Neuronal stem cell (in vitro differentiated cells): ENCODE measurements at places on chromosomes 6 and 20.

- DNase-seq, result no peak
Observed at GRCh38 chr6:14896475-14896874, 349.4 kb upstream of the JARID2 start.

- DNase-seq, result no peak
Observed at GRCh38 chr20:37144856-37145404, 34.2 kb upstream of the RPN2 start.

GRCh38 chr6:143694560-143694959 is 16.8 kb downstream of the PHACTR2 start:
- no peak for DNase-seq

GRCh38 chr6:11684901-11685480 is 93.6 kb downstream of the ADTRP start:
- DNase-seq, result no peak

- DNase-seq, result no peak
Observed at GRCh38 chr6:121670511-121670910, 235.1 kb downstream of the GJA1 start.
